ENCODE measurements at places on chromosomes 2 and 18.

GRCh38 chr2:23425338-23425871, 40.4 kb downstream of the KLHL29 start:
- DNase-seq: no peak

GRCh38 chr2:6914828-6915227, 2.4 kb upstream of the RNF144A start:
- DNase-seq: no peak

- DNase-seq: no peak
These were observed 224.9 kb downstream of the ASXL3 start for GRCh38 chr18:33802955-33803354.

- no peak for DNase-seq
These were observed 181.9 kb upstream of the DTNA start for GRCh38 chr18:34528177-34528576.

- DNase-seq: no peak
These were observed 196.9 kb downstream of the CTIF start for GRCh38 chr18:48735681-48736255.

GRCh38 chr2:25566094-25566493, 107.3 kb downstream of the DTNB start:
- no peak for DNase-seq

DNA sequence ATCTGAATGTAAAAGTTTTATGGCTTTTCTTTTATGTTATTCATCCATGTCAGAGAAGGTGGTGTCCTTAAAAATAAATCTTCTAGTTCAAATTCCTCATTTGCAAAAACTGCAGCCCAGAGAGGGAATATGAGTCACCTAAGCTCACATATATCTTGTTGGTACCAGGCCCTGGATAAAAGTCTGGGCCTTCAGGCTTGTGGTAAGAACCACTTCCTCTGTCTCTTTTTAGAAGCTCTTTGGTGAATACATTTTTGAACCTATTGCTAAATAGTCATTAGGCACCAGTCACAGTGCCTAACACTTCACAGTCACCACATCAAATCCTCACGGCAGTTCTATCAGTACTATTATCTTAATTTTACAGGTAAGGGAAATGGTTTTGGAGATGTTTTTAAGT, 199.2 kb downstream of the KCNS3 start:
- no peak for DNase-seq

- no peak for DNase-seq
These were observed 272.0 kb downstream of the TGIF1 start for GRCh38 chr18:3721771-3722648.

- DNase-seq: no peak
These were observed 202.4 kb downstream of the EXOC6B start for GRCh38 chr2:72623481-72623880.

DNA sequence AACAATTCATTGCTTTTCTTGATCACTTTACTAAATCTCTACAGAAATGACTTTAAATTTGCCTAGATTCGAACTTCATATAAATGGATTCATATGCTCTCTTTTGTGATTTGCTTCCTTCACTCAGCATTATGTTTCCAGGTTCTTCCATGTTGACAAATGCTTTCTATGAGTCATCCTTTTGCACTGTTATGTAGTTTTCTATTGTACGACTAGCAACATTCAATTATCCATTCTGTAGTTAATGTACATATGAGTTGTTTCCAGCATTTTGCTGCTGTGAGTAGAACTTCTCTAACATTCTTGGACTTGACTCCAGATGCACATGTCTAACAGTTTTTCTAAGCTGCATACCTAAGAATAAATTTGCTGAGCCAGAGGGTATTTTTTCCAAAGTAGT, 66.5 kb upstream of the NEUROD1 start:
- DNase-seq: no peak

- no peak for DNase-seq
These were observed 1158.1 kb downstream of the LRP1B start for GRCh38 chr2:140972724-140973123.

DNA sequence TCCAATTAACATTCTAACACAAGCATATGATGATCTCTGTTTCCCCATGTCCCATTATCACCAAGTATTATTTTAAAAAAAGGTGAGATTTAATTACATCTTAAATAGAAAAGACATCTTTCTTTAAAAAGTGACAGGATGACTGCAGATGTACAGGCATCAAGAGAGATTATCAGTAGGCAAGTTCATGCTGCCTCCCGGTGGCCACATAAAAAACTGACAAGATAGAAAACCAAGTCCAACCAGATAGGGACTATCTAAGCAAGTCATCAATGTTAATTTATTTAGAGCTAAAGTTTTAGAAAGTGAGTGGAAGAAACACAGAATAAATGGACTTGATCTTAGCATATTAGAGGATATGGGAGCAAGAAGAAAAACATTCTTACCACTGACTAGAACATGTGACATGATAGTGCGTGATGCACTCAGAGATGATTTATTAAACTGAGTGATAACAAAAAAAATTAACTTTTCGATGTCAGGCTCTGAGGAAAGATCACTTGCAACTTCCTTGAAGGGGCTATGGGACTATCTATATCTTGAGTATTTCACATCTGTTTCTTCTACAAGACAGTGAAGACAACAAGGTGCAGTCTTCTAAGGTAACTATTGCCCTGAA, 5.4 kb upstream of the TDRD15 start:
- DNase-seq: no peak

GRCh38 chr2:64623242-64623850, 30.4 kb downstream of the SERTAD2 start:
- DNase-seq: no peak

- DNase-seq: no peak
These were observed 132.5 kb downstream of the SPHKAP start for GRCh38 chr2:228048838-228049490.

- DNase-seq: no peak
These were observed 4.6 kb upstream of the PXDN start for GRCh38 chr2:1748741-1749488.

DNA sequence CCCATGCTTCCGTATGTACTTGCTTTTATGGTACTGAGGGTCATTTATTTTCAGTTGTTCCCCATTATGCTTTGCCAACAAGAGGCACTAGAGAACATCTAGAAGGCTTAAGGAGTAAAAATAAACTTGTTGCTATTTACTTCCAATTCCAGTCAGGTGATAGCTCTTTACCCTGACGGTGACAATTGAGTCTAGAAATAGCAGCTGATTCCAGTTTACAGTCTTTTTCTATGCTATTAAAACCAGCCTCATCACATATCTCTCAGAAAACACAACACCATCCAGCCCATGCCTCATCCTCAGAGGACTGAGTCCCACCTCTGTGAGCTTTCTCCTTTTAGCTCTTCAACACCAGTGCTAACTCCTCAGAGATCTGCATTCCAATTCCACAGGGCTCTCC, 327.0 kb downstream of the GPD2 start:
- DNase-seq: no peak

GRCh38 chr18:13710414-13710831, 15.9 kb downstream of the FAM210A start:
- no peak for DNase-seq

- DNase-seq: no peak
These were observed 38.4 kb downstream of the LYPD6B start for GRCh38 chr2:149076863-149077412.

- no peak for DNase-seq
These were observed 44.1 kb upstream of the ACKR3 start for GRCh38 chr2:236525411-236525997.

GRCh38 chr2:109558076-109558882, 55.5 kb downstream of the SEPTIN10 start:
- DNase-seq: no peak

- DNase-seq: no peak
These were observed 16.2 kb downstream of the C2orf76 start for GRCh38 chr2:119350311-119350998.

DNA sequence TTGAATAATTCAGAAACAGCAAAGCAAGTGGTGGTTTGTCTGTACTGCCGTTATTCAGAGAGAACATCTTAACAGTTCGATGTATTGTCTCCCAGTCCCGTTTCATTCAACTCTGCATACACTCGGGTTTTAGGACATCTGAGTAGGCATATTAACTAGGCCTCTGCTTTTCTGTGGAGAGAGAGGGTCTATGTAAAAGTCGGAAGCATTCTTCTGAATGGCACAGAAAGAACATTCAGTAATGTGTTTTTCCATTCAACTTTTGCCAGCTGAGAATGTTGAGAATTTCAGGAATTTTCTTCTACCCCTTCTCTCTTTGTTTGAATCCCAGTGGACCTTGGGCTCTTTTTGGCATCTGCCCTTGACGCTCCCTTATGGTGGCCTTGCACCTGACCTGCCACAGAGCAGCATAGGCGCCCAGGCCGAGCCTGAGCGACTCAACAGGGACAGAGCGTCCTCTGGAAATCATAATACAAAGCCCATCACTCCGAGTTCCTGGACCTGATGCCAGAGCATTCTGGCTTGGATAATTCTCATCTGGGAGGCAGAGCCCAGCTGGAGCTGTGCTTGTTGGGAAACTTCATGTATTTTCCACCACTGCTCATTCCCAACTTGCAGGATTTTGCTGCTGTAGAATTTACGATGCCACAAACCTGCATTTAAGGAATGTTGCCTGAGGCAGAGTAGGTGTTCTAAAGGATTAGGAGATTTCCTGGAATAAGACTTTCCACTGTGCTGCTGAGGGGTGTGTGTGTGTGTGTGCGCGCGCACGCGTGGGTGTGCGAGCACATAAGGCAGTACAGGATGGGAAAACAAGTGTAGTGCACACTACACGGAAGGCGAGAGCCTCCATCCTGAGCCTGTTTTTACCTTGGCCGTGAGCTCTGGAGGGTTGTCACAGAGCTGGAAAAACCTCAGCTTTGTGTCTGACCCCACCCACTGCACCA, 77.2 kb upstream of the TXNDC2 start:
- DNase-seq: no peak

GRCh38 chr2:190607657-190608357, 41.1 kb upstream of the NAB1 start:
- DNase-seq: no peak

GRCh38 chr2:124317628-124318027, 292.5 kb downstream of the CNTNAP5 start:
- DNase-seq: no peak

DNA sequence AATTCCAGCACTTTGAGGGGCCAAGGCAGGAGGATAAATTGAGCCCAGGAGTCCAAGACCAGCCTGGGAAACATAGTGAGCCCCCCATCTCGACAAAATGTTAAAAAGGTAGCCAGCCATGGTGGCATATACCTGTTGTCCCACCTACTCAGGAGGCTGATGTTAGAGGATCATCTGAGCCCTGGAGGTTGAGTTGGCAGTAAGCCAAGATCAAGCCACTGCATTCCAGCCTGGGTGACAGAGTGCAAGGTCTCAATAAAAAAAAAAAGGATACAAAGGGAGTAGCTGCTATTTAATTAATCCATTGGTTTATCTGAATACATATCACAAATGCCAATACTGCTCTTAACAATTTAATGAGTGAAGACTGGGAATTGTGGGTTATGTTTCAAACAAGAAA, 327.8 kb downstream of the CPS1 start:
- DNase-seq: no peak

DNA sequence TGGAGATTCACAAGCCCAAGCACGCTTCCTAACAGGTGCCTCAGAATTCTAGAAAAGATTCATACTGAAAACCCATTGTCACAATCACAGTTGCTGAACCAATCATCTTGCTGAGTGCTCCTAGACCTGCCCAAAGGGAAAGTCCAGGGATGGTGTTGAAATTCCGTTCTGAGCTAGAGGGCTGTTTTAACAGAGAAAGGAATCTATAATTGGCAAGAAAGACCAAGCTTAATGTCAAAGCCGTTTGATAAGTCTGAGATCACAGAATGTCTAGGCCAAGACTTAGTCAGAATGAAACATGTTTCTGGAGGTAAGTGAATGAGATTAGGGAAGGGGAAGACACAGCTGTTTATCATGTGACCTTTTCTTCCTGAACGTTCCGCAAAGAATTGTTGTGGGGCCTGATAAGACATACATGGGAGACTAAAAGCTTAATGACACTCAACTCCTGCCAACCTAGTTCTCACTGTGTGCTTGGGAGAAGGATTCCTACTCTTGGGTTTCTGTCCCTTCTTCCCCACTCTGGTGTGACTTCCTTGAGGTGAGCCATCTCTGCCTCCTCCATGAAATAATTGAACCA, 27.5 kb downstream of the PMAIP1 start:
- peak; percentile 92 for DNase-seq

GRCh38 chr18:61954096-61954746, 61.4 kb upstream of the RNF152 start:
- no peak for DNase-seq

DNA sequence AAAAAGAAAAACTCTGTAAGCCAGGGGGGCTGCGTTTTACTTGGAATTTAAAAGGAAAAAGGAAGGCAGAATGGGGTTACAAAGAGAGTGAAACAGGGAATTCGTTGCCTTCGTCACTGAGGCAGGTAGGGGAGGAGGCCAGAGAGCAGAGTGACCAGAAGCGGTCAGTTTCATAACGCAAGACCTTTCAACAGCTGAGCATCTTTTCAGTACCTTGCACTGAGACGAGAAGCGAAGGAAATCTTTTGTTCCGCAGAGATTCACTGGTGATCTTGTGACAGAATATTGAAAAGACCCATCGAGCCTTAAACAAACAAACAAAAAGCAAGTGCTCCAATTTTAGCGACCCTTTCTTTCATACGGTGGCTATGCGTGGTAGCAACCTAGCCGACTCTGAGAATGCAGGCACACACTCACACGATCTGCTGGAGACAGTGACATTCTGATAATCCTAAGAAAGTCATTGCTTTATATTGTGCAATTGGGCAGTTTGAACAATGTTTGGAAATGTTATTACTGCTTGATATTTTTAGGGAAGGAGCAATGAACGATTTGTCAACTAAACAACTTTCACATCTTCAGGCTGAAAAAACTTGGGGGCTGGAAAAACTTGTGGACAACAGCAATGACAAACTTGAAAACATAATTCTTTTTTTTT, 93.8 kb upstream of the ODC1 start:
- no peak for DNase-seq

DNA sequence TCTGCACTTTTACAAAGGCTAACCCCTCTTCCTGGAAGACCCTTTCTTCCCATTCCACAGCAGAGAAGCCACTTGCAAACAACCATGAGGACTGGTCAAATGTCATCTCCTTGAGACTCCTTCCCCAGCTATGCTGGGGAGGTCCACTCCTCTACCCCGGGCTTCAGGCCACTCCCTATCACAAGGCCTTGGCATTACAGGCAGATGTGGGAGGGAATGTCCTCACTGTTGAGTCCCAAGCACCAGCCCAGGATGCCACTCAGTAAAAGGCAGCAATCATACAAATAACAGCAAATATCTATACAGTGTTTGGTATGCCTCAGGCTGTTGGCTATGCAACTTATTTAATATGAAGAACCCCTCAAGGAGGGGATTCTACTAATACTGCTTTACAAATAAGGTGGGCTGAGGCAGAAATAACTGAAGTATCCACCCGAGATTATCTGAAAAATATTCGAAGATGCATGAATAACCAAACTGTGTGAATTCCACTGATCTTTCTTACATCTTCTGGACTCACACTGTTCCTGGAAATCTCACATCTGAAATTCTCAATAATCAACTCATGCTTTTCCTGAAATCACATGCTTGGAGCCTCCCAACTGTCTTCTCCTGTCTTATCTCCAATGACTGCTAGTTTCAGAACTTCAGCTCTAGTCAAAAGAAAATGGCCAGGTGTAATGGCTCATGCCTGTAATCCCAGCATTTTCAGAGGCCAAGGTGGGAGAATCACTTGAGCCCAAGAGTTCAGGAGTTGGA, 226.3 kb downstream of the TCF4 start:
- no peak for DNase-seq

GRCh38 chr2:65326276-65326675, 98.6 kb downstream of the ACTR2 start:
- DNase-seq: no peak

Measured in GM12864 (cell line).